ENCODE measurements at places on chromosomes 3 and 15.

DNA sequence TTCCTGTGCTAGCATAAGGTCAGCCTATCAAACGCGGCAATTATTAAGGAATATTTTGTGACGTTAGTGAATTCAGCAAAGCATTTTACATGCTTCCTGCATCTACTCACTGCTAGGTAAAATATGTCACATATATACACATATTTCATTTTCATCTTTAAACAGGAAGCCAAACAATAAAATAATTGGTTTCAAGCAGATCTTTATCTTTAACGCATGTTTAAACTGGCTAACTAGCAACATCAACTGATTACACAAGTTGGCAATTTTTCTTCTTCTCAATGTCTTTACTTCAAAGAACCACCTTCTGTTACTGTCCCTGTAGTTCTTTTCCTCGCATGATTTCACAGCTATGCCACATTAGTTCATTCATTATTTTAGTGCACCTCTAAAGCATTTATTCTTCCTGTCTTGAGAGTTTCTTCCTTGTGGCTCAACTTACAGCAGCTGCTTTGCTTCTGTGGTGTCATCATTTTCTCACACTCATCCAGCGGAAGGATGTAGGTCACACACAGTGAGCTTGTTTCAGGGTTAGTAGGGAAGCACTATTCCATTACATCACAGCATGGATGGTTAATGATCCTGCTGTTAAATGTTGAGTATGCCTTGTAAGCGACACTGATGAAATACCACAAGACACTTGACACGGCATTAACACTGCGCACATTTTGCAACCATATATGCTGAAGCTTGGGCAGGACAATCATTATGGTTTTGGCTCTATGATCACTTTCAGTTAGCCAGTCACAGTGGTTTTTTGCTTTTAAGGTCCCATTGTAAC lies 2.3 kb upstream of the BCHE start:
- DNase-seq = no peak

GRCh38 chr3:49668861-49669260 lies 5.3 kb upstream of the APEH start:
- no peak for DNase-seq

- DNase-seq = no peak
Measured at GRCh38 chr3:20190991-20191390, 5.0 kb upstream of the SGO1 start.

DNA sequence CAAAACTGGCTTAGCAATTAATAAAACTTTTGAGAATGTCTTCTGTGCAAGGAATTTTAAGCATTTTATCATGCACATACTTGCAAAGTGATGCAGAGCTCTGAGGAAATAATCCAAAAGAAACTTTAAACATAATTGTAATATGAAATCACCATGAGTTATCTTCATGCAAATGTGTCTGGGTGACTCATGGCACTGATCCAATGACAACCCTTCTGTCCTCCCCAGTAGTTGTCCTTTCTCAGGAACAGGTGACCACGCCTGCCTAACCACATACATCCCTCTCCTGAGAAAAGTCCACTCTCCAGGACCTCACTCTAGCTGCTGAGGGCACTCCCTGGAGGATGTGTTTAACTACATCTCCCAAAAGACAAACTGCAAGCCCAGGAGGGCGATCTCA lies 530.6 kb upstream of the IL12A start:
- DNase-seq = no peak

DNA sequence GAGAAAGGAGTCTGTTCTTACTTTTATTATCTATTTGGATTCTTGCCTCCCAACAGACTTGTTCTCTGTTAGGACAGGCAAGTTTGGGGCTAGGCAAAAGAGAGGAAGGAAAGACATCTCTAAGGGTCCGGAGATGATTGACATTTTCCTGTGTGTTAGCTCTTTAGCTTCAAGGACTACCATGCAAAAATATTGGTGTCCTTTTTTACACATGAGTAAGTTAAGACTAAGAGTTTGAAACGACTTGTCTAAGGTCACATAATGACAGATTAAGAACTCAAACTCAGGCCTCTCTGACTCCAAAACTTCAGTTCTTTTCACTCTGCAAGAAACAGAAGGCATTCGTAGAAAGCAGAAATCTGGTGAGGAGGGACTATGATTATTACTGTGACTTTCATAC lies 5.9 kb downstream of the LMCD1 start:
- no peak for DNase-seq

DNA sequence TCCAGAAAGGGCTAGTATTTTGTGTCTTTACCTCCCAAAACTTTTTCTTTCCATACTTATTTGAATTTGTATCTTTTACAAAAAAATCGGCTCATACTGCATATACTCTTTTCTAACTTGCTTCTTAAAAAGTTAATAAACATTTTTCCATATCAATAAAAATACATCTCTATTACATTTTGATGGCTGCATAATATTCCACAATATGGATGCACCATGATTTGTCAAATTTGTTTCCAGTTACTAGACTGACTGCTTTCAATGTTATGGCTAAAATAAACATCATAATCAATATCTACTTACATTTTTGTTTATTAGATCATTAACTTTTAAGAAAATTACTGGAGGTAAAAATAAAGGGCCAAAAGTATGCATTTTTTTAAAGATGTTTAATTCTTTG lies 121.7 kb downstream of the MEIS2 start:
- no peak for DNase-seq

GRCh38 chr3:139671863-139672646 lies 5.7 kb downstream of the NMNAT3 start:
- DNase-seq = no peak

GRCh38 chr15:95715116-95715903 lies 615.2 kb upstream of the NR2F2 start:
- no peak for DNase-seq

DNA sequence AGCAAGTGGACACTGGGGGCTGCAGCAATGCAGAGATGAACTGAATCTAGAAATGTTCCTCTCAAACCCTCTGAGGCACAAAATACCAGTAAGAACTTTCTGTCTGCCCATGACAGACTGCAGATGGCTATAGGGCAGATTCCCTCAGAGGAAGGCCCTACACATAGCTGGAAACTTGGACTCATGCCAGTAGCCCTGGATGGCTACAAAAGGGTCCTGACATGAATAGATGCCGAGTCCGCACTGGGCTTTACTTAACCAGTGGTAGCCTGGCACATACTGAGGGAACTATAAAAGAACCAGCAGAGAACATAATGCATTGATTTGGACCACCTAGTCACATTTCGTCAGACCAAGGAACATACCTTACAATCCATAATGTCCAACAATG lies 66.7 kb downstream of the C3orf80 start:
- no peak for DNase-seq

DNA sequence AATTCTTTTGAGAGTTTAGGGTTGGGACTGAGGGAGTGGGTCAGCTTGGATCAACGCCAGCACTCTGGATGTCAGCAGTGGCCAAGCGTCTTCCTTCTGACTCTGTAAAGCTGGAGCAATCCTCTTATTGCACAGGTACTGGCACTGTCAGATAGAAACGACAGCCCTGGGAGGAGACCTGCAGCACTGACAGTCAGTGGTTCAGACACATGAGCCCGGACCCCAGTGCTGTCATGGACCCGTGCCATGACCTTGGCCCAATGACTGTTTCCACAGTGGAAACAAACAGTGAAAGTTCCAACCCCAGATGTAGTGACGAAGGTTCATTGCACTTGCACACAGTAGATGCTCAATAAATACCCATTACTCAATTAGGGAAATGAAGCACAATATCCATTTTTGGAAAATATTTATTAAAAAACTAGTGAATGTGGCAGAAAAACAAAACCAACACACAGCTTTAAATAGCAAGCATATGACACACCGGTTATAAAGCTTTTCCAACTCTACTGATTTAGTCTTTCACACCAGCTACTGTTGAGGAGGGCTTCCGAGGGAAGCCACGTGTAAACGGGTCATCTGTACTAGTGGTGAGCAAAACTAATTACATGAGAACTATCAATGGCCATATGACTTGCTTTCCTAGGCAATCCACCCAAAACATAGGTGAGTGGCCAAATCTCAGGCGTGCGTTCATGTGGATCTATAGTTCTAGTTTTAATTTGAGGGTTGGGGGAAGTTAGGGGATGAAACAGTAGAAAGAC lies 22.1 kb downstream of the SIAH2 start:
- no peak for DNase-seq

- DNase-seq = no peak
Measured at GRCh38 chr15:59738676-59739075, 49.6 kb upstream of the BNIP2 start.

DNA sequence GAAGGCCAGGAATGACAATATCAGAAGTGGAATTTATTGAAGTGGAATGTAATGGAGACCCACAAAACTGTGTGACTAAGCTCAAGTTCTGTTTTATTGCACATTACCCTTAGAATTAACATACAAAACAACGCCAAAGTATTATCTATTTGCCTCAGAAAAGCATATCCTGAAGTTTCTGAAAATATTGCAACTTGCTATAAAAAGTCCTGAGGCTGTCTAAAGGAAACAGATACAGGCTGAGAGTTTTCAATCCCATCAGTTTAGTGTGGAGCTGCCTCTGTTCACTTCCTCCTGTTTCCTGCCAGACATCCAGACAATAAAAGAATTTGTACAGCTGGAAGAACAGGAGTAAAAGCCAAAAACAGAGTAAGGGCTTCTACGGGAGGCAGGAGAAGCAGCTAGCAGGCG lies 108.8 kb downstream of the FBN1 start:
- DNase-seq = no peak

DNA sequence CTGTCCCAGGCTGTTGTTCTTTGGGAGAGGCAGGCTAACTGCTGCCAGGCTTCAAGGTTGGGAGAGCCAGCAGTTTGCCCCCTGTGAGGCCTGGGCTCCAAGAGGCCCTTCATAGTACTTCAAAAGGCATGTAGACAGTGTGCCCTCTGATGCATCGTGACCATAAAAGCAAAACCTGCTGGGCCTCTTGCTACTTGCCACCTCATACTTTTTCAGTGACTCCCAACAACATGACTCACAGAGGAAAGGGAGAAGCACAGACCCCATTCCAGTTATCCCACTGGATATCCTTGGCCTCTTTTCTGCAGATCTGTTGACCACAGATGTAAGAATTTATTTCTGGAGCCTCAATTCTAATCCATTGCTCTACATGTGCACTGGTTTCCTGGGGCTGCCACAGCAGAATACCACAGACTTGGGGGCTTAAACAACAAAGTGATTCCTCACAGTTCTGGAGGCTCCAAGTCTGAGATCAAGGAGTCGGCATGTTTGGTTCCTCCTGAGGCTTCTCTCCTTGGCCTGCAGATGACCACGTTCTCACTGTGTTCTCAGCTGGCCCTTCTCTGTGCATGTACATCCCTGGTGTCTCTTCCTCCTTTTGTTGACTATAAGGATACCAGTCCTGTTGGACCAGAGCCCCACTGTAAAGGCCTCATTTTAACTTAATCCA lies 8.9 kb upstream of the NSMCE3 start:
- no peak for DNase-seq

DNA sequence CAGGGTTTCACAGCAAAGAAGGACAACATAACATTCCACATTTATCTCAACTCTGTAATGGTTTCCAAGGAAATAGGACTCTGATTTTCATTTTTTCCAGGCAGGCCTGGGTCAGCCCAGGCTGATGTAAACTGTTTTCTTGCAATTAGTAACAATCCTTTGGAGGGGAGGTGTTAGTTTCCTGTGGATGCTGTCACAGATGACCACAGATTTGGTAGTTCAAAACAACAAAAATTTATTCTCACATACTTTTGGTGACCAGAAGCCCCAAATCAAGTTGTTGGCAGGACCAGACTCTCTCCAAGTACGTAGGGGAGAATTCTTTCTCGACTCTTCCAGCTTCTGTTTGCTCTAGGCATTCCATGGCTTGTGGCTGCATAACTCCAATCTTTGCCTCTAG lies 88.0 kb downstream of the EDEM1 start:
- no peak for DNase-seq

- DNase-seq = no peak
Measured at GRCh38 chr15:67937153-67937761, 97.4 kb upstream of the RNU6-1 start.

GRCh38 chr3:9743548-9743947 lies 6.2 kb upstream of the OGG1 start:
- DNase-seq = no peak

GRCh38 chr15:67548862-67549651 lies 6.6 kb downstream of the MAP2K5 start:
- DNase-seq = peak; percentile 39

GRCh38 chr15:71730277-71731144 lies 79.8 kb upstream of the NR2E3 start:
- DNase-seq = peak; percentile 44

DNA sequence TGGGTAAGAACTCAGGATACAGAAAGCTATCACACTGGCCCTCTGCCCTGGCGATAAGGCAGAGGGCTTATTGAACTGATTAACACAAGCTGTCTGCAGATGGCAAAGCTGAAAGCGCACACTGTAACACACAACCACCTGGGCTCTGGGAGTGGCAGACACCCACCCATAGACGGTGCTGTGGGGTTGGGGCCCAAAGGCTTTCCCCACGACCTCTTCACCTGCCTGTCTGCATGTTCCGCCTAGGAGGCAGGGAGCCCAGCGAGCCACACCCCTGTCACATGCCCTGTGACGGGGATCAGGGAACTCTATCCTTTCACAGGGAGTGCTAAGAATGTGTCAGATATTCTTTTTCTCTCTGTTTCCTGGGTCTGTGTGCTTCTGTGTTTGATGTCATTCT lies 12.1 kb upstream of the TFG start:
- DNase-seq = no peak

DNA sequence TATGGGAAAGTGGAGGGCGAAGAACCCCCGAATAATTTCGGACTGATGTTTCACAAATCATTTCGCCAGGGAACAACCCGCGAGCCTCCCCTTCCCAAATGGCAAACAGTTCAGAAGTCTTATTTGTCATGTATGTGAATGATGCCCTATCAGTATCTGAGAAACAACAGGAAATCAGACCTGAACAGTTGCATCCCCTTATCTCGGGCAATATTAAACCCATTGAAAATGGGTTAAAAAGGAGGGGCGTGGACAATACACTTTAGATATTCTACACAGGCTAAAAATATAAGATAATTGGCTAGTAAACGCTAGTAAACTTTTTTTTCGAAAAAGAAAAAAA lies 1003.3 kb upstream of the NR2F2 start:
- no peak for DNase-seq

DNA sequence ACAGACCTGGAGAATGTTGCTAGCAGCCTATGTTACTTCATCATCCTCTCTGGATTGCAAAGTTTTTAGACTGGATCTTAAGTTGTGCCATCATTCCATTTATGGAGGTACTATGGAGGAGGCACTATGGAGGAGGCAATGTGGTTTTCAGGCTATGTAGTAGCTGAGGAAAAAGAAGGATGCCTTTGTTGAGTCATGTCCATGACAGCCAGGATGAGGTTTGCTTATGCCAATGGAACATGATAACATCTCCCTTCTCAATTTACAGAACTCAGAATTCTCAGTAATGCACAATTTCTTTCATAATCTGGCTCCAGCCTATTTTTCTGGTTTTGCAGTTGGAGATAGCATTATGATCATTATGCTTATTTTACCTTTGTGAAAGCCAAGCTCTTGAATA lies 65.9 kb upstream of the TMEM108 start:
- no peak for DNase-seq

GRCh38 chr3:45929042-45929679 lies 14.1 kb upstream of the CXCR6 start:
- DNase-seq = no peak
